Right forelimb (tissue), 1 donor: ENCODE measurements at places on chromosomes 1 and 21.

DNA sequence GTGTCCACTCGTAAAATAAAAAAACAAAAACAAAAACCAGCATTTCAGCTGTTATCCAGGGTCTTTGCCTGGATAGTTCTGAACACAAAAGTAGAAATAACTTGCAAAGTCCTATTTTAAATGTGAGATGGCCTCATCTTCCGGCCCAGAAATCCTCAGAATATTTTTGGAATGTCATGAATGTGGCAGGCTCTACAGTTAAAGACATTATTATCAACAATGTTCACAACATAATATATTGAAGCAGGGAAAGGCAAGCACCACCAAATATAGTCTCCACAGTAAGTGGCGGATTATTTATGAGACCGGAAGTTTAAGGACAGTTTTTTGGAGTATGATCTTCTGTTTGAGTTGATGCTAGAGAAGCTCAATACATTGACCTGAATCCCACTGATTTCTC, 1.2 kb upstream of the C1orf198 start:
- no peak for DNase-seq

DNA sequence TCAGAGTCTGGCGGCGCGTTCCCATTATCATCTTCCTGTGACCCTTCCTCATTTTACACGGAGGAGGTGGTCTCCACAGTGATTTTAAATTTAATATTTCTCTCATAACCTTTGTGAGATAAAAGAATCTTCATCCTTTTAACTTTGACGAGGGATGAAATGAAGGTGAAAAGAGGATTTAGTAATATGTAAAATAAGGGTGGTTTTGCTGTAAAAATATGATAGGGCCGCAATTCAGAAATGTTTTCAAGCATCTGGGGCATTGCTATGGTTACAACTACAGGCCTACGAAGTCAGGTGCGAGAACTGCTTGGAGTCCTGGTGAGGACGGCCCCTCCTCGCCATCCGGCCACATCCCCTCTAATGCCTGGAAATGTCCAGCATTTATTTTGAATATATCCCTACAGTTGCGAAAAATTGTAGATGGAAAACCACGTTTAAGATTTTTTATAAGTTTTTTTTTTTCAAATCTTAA, 422 bp upstream of the RSBN1 start:
- no peak for DNase-seq

DNA sequence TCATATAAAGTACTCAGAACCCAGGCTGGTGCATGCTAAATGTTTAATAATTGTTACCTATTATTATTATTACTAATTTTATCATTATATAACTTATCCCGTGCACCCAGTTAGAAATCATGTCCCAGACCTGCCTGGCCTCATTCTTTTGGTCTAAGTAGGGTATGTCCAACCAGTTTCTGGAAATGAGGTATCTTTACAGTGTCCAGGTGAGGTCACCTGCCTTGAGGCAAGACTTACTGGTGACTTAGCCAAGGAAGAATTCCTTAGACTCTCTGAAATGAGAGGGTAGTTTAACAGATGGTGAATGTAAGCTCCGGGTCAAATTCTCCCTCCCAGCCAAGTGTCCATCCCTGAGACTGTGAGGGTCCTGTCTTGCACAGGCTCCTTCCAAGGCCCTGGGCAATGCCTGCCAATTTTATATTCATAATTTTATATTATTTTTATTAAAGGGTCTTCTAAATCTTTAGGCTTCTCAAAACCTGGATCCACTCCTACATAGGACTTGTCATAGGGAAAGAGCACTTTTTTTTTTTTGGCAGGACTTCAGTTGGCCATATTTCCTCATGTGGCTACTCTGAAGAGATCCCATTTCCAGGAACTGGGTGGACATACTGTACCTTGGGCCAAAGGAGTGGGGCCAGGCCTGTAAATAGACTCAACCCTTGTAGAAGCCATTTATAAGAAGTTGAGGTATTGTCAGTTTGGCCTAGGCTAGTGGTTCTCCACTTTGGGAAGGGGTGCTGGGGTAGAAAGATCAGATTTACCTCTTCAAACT, 96.7 kb upstream of the KCNA3 start:
- DNase-seq: no peak

DNA sequence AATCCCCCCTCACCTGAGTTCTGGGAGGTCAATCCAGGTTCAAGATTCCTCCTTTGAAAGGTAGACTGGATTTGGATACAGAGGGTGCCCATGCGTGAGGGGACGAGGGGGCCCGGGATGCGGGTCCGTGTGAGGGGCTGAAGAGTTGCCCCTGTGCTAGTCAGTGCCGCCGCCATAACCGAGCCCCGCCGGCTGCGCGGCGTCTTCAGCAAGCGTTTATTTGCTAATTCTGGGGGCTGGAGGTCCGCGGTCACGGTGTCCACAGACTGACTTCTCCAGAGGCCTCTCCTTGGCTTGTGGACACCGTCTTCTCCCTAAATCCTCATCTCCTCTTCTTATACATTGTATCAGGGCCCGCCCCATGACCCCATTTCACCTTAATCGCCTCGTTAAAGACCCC, 20.9 kb upstream of the SAMD11 start:
- DNase-seq: no peak

DNA sequence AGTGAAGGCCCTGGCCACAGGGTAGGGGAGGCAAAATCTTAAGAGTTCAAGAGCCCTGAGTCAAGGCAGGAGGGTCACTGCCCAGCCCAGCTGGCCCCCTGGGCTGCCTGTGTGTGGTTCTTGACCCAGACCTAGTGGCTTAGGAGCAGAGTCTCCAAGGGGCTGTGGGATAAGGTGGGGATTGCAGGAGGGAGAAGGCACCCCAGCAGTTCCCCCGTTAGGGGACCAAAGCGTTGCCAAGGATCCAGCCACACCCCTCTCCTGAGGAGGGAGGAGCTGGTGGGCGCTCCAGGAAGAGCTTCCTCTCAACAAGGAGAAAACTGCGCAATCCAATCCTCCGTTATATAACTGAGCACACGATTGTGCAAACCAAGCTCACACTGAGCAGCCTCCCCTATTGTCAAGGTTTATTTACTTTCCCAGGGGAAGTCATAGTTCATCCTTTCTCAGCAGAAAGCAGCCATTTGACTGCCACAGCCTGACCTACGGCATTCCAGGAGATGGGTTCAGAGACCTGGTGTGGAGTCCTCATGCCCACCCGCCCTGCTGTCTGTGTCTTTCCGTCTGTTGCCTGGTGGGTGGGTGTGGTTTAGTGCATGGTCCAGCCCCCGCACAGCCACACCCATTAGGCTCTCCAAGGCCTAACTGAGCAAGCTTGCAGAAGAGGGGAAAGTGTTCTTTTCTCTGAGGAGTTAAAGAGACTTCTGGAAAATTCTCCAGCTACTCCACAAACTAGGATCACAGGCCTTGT, 3.5 kb downstream of the EPHX1 start:
- DNase-seq: no peak

GRCh38 chr1:64473367-64473766, 3.4 kb downstream of the CACHD1 start:
- no peak for DNase-seq

- no peak for DNase-seq
Measured at GRCh38 chr1:2925918-2926317, 95.3 kb upstream of the ACTRT2 start.

DNA sequence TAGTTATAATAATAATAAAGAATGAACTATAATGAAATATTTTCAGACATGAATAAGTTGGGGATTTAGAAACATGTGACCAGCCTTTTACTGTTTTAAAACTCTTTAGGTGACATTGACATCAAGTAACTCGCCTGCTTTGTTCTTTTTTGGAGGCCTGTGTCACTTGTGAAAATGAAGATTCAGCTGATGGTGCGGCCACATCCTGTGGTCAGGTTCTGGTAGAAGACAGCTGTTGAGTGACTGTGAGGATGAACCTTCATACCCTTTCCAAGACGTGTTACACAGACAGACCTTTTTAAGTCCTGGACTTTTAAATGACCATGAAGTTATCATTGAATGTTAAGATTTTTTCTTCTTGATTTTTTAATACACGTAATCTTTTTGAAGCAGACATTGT, 10.3 kb downstream of the UTS2 start:
- no peak for DNase-seq

DNA sequence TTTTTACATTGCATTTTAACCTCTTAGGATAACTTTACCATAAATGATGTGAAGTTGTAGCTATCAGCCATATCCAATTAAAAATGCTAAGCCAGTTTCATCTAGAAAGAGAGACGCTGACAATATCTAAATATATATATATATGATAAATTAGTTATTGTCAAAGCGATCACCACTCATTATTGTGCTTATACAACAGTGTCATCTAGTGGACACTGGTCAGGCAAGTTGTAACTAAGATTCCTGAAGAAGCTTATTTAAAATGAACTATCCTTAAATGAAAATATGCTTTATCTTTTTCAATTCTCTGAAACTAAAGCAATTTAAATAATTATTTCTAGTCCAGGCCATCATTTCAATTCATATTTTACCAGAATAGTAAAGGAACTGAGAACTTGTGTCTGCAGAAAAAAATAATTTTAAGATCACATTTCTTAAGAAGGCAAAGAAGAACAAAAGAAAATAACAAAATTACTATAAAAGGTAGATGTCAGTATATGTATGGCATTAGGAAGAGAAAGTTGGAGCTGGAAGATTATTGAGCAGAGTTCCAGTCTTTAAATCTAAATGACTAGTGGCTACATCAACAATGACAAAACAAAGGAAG, 193.3 kb upstream of the SNX7 start:
- no peak for DNase-seq

GRCh38 chr1:9198538-9199361, 35.8 kb upstream of the H6PD start:
- no peak for DNase-seq

- DNase-seq: no peak
Measured at GRCh38 chr21:17859661-17860060, 40.5 kb upstream of the C21orf91 start.

DNA sequence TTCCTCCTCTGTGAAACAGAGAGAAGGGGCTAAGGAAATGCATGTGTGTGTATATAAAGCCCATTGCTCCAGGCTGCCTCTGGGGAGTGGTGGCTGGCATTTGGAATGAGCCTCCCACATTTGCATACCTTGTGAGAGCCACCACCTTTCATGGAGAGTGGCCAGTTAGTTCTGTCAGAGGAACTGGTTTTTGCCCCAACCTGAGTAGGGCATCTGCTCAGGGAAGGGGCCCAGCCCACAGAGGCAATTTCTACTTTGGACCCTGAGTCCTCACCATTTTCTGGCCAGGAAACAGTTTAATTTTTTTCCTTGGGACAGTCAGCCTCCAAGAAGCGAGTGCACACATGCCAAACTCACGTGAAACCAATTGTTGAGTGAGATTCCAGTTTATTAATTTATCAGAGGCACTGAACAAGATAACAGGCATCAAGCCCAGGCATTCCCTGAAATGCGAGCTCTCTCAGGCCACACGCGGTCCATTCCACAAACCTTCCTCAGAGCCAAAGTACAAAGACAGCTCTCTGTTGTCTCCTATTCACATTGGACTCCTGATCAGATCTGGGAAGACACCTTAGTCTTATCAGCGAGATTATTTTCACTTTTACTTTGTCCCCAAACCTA, 1.0 kb upstream of the SLC6A9 start:
- no peak for DNase-seq

GRCh38 chr1:163046071-163046470, 23.1 kb upstream of the RGS4 start:
- DNase-seq: no peak

DNA sequence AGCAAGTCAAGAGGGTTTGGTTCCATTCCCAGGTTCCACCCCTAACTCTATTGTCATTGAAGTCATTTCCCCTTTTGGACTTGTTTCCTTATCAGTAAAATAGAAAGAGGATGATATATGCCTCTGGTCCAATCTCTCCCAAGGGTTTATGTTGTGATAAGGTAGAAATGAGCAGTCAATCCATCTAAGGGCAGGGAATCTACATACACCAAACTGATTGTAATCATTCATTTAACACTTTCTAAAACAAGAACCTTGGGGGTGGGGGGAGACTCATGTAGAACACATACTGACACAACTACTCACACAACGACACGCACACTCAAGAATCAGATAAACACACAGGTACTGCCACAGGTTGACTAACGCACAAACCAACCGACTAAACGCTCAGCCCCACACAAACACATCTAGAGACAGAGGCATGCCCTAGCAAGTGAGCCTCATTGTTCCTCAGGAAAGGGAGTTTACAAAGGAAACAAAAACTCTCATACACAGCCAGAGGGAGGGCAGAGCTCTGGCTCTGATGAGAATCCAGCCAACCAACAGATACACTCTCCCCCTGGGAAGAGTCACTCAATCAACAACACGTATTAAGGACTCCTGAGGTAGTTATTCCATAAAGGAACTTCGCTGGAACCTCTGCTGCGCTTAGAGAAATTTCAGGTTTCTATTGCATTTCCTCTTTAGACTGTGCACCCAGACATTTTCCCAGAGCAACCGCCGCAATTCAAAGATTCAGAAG, 1.0 kb downstream of the F11R start:
- DNase-seq: no peak

DNA sequence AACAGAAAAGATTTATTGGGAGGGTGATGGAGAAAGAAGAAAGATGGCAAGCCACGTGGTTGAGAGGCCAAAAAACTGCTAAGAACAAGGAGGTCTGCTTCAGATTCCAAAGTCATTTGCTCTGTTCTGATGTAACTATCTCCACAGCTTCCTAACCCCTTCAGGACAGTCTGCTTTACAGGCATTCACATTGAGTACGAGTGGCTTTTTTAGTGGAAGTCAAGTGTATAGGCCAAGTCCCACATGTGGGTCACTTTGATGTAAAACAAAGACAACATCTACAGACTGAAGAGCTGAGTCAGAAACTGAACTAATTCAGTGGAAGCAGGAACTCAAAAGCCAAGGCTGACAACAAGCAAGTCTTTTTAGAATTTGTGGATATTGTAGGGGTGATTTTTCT, 128.7 kb upstream of the F3 start:
- DNase-seq: no peak

- no peak for DNase-seq
Measured at GRCh38 chr1:243790404-243790803, 59.6 kb downstream of the AKT3 start.

GRCh38 chr1:28832966-28833365, 21.0 kb downstream of the OPRD1 start:
- DNase-seq: no peak

- DNase-seq: no peak
Measured at GRCh38 chr1:92037400-92037799, 7.6 kb downstream of the EPHX4 start.

DNA sequence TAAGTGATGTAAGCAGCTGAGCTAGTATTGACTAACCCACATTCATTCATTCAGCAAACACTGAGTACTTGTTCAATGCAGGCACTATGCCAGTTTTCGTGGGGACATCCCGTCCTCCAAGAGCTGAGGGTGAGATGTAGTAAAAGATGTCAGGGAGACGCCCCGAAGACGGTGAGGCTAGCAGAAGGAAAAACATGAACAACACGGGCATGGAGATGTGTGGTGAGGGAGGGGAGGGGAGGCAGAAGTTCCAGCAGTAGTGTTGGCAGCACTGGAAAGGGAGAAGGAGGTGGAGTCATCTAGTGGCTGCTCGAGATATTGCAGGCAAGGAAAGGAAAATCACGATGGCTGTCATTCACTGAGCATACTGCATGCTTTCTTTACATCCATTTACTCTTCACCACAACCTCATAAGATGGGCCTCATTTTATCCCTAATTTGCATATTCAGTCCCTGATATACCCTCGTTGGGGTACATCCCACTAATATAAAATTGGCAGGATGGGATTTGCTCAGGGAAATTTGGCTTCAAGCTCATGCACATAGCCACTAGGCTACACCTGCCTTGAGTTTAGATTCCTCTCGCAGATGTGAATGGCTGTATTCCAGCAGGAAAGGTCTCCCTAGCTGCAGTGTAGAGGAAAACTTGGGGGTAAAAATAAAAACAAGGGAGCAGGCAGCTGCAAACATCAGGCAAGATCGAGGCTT, 14.5 kb downstream of the PDZK1IP1 start:
- peak; percentile 69 for DNase-seq

- DNase-seq: no peak
Measured at GRCh38 chr1:41523949-41524675, 39.6 kb upstream of the EDN2 start.

- DNase-seq: no peak
Measured at GRCh38 chr1:147080671-147081394, 91.4 kb downstream of the PRKAB2 start.
